ENCODE measurements at places on chromosomes 16 and 17.
A peak's percentile ranks its signal among the peaks of the same experiment; 100 is the strongest.

GRCh38 chr16:48335961-48336360 is 49.3 kb downstream of the SIAH1 start:
- no peak for DNase-seq

- no peak for DNase-seq
Measured at GRCh38 chr17:60107526-60108257, 29.0 kb upstream of the HEATR6 start.

GRCh38 chr17:4949321-4950074 is 1.2 kb upstream of the PFN1 start:
- peak; percentile 67 for DNase-seq

GRCh38 chr16:28534542-28535373 is 4.0 kb downstream of the NUPR1 start:
- DNase-seq: no peak

GRCh38 chr17:66916946-66917345 is 47.6 kb upstream of the CACNG4 start:
- DNase-seq: no peak

GRCh38 chr17:43831633-43832032 is 1.3 kb downstream of the MPP3 start:
- DNase-seq: no peak

DNA sequence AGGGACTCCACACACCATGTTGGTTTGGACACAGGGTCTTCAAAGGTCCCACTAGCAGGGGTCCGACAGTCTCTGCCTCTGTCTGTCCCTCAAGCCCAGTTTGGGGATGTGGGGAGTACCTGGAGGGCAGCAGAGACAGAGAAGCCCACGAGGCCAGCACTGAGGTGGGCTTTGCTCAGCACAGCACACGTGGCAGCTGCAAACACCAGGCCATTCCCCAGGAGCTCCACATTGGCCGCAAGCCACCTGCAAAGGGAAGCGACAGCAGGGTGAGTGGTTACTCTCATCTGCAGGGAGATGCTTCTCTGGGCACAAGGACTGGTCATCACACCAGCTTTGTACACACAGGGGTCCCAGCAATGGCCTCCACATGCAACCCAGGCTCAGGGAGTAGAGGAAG is 62.0 kb downstream of the ABCC6 start:
- no peak for DNase-seq

- no peak for DNase-seq
Measured at GRCh38 chr17:38464251-38464722, 36.0 kb downstream of the ARHGAP23 start.

GRCh38 chr16:88928405-88929090 is 48.5 kb downstream of the CBFA2T3 start:
- no peak for DNase-seq

- no peak for DNase-seq
Measured at GRCh38 chr16:89280546-89281188, 63.2 kb downstream of the ZNF778 start.

All from D721Med (cell line).